ENCODE measurements at places on chromosomes 11 and 22. TPM values are rescaled to one million over a fixed set of nuclear protein-coding genes. Genes with fewer than 3 reads are reported as not detected.

DNA sequence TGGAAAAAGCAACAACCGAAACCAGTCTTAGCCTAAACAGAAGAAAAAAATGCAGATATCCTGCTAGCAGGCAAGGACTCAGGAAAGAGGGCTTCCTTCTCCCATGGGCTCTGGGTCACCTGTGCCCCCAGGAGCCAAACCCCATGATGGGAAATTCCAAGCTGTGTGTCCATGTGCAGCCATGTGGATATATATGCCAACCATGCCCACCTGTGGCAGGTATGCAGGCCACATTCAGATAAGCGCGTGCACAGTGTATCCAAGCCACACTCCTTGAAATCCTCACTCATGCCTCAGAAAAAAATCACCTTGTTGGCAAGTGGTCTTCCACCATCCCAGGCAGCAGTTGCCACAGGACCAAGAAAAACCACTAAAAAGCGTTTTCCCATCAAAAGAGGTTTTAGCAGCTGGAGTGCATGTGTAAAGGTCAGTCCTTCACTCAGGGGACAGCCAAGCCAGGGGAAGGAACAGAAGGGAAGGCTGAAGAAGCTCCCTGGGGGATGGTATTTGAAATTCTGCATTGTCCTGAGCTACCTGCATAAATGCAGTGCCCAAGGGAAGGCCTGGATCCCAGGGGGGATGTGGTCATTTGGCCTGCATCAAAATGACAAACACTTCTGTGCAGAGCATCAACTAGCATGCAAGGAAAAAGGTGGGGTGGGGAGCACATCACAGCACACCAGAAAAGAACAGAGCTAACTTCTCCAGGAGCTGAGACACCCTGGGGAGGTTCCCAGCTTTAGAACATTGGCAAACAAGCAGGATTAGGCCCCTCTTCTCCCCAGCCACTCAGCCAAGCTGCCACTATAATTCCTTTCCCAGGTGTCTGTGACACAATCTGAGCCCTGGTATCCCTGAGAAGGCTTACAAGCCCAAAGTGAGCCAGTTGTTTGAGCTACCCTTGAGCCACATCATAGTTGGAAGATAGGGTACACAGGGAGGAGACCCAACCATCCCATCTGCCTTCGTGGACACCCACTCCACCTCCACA lies 76.2 kb downstream of the GALNT18 start:
- no peak for DNase-seq

- no peak for DNase-seq
These were observed 8.5 kb downstream of the P2RY6 start for GRCh38 chr11:73280626-73281025.

DNA sequence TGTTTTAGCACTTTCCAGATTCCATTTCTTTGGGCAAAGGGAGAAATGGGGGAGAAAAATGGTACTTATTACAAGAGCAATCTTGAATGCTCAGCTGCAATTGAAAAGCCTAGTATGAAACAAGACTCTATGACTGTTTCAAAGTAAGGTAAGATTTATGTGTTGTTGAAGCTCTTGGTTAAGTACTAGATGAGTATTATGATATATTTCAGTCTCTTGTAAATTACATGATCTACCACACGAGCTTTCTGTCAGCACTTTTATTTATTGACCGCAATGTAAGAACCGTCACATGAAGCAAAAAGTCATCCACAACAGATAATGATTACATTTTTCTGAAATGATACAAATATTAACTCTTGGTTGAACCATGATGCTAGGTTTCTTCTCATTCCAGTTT lies 906.7 kb upstream of the CHORDC1 start:
- DNase-seq, result no peak

- DNase-seq, result no peak
These were observed 8.4 kb downstream of the CBX6 start for GRCh38 chr22:38863531-38864131.

Gene HBD
- polyA plus RNA-seq, result 1.7 TPM

Gene SCUBE1
- polyA plus RNA-seq, result 0.60 TPM

Gene CRYBA4
- not detected for polyA plus RNA-seq
